ENCODE measurements at places on chromosomes 16 and 17.

GRCh38 chr17:77738751-77739531 lies 219.6 kb upstream of the TNRC6C start:
- DNase-seq: no peak

GRCh38 chr16:13332713-13333255 lies 431.4 kb downstream of the SHISA9 start:
- no peak for DNase-seq

- DNase-seq: no peak
Measured at GRCh38 chr17:15361151-15361550, 19.8 kb upstream of the TEKT3 start.

DNA sequence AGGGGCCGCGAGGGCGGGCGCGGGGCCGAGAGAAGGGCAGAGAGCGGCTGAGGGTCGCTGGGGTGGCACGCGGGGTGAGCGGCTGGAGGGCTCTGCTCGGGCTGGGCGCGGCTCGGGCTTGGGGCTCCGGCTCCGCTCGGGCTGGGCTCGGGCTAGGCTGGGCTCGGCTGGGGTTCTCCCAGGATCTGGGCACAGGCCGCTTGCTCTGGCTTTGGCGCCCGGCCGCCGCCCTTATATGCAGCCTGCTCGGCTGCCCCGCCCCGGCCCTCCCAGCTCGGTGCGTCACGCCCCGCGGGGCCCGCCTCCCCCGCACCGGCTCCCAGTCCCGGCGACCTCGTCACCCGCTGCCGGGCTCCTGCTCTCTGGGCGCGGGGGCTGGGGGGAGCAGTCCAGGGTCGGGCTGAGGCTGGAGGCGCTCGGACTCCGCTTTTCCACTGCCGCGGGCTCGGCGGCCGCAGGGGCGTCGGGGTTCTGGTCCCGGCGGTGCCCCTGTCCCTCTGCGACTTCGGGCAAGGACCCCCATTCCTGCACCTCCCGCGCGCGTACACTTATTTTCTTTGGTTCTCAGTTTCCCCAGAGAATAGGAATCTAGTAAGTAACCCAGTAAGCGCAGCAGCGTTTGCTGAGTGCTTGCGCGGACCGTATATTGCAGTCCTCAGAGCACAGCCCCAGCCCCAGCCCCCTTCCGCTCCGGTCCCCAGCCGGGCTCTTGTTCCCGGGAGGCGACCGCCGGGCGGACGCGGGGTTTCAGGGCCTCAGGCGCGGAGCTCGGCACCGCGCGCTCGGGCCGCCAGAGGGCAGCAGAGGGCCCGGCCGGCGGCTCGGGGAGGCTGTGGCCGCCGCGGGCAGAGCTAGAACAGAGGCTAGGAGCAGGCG lies at the start of gene RASD1:
TSS of gene RASD1 (minus strand) at position 207 of the 876 bp plus-strand sequence. CDS start 214 bp downstream, outside the sequence.
- DNase-seq: peak; percentile 68

DNA sequence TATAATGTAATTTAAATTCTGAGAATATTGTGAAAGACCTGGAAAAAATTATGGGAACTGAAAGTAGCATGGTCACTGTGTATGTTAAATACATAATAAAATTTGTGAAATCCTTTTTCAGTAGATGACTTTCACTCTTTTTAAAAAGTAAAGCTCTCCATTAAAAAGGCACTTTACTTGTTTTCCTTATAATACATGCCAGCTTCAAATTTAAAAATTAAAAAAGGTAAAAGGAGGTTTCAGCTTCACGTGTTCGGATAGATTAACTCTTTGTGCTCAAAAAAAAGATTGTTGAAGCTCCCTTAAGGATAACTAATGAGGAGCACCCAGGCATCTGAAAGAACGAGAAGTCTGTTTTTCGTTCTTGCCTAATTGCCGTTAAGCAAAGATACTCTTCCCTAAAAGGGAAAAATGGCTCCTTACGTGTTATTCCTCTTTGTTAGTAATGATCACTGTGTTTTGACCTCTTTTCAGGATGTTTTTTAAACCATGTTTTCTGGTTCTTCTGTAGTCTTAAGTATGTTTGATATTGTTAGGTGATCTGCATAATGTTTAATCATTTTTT lies 87.8 kb downstream of the TUBD1 start:
- no peak for DNase-seq

DNA sequence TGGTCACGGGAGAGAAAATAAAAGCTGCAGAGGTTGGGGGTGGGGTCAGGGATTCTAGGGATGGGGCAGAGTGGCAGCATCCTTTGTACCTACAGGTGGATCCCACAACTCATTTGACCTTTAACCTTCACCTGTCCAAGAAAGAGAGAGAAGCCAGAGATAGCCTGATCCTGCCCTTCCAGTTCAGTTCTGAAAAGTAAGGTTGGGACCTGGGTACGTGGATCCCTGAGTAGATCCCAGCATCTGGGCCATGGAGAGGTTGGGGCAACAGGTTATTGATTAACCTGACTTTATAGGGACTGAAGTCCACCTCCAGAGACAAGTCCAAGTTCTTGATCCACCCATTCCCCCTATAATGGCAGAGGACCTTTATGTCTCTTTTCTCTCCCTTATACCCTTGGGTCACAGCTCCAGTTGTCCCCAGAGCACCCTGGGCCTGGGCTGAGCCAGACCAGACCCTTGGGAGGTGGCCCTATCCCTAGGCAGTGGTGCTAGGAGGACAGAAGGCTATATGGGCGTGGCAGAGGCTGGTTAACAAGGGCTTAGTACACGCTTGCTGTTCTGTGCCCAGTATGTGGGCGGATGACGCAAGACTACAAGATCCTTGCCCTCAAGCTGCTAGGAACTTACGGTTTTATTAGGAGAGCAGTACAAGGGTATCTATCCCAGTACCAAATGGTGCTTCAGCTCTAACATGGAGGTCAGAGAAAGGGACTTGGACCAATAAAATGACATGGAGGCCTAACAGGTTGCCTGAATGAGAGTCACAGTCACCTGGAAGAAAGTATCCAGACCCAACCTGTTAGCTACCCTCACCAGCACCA lies 3.3 kb downstream of the CLDN7 start:
- DNase-seq: no peak

DNA sequence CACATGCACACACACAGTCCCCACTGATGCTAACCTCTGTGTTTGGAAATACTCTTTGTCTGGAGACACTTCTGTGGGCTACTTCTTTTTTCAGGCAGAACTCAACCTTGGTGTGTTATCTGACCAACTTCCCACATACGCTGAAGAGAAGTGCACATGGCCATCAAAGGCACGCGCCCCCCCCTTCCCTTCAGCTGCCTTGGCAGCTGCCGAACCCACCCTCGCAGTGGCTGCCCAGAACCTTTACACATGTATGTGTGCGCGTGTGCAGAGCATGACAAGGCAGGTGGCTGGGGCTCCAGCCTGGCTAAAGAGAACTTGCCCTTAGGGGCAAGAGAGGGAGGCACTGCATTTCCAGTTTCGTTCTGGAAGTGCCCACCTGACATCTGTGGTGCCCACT lies 3.9 kb downstream of the RAPGEFL1 start:
- DNase-seq: no peak

- peak; percentile 15 for DNase-seq
Measured at GRCh38 chr17:76076765-76077583, 2.0 kb upstream of the ZACN start.

DNA sequence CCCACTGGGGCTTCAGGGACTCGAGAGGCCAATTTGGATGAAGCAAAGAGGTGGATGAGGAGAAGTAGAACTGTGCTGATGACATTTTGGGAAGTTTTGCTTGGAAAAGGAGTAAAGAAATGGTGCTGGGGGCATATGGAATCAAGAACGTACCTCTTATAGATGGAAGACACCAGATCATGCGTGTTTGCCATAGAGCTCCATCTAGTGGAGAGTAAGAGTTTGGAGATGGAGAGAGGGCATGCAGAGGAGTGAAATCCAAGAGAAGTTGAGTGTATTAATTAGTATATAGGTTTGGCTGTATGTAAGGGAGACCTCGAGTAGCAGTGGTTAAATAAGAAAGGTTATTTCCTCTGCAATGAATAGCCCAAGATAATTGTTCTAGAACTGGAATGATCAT lies 56.0 kb downstream of the SHISA6 start:
- DNase-seq: no peak

GRCh38 chr16:71338193-71338592 lies 20.3 kb upstream of the CALB2 start:
- DNase-seq: no peak

DNA sequence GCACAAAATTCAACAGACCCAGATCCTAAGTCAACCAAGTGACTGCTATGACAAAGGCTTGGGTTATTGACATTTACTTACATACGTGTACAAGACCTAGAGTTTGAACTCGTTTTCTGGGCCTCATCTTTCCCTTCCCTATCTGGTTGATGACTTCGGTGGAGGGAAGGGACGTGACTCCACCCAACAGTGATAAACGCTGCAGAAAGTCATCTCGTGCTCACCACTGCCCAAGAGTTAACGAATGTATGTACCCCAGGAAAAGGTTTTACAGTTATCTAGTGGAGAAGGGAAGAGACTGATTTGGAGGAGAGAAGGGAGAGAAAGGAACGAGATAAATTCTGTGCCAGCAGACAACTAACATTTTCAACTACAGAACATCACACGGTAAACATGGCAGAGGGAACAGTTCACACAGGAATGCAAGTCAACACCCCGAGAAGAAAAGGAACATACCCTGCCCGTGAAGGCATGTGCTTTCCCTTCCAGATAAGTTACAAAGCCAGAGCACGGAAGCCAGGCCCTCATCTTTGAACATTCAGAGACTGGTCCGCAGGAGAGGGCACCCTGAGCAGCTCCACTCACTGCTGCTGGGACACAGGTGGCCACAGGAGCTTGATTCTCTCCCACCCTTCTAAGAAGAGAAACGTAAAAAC lies 13.9 kb upstream of the CYTH1 start:
- DNase-seq: no peak

- DNase-seq: no peak
Measured at GRCh38 chr16:9545522-9546437, 454.3 kb downstream of the HAPSTR1 start.

DNA sequence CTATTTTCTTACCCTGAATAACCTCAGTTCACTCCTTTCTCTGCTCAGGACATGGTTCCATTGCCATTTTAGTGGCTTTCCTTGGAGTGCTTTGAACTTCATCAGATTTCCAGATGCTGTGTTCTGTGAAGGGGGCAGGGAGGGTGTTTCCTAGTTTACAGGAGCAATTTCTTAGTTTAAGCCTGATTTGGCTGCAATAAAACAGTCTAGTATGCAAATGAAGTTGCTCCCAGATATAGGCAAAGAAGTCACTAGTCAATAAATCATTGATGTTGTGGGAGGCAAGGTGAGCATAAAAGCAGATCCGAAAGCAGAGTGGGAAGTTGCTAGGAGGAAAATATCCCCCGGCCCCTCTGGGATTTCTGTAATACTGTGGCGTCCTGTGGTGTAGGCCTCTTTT lies 202.3 kb downstream of the HS3ST4 start:
- no peak for DNase-seq

- DNase-seq: no peak
Measured at GRCh38 chr17:80732268-80732667, 187.6 kb downstream of the RPTOR start.

DNA sequence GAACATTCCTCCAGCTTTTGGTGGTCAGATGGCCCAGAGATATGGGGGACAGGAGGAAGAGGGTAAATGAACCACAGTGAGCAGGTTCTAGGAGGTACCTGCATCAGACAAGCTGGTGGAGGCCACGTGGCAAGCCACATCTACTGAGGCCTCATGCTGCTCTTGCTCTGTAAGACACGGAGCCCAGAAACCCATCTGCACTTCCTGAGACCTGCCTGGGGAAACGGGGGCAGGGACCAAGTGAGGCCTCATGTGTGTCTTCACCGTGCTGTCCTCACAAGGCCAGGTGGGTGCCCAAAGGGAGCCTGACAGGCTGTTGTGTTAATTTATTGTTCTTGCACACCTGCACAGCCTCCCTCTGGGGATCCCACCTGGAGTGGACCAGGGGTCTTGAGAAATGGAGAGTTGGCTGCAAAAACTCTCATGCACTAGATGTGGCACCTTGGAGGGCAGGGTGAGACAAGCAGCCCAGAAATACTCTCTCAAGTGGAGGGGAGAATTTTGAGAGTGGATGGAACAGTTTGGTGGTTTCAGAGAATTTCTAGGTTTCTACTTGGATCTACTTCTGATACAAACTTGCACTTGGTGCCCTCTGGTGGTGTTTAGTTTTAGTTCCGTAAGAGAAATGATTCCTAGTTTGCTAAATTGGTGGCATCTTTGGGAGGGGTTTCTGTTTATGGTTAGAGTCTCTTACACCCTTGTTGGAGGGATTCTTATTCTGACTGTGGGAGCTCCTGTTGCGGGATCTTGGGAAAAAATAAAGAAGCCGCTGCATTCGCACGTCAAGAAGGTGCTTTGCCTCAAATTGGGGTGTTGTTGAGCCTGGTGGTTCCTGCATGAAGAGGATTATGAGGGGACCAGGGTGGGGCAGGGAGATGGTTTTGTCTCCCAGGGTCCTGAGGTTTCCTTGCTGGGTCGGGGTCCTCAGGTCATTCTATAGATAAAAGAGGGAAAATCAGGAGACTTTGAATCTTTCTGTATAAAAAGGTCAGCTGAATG lies 47.5 kb downstream of the SLC6A2 start:
- DNase-seq: no peak

- DNase-seq: no peak
Measured at GRCh38 chr17:70137451-70138230, 31.7 kb upstream of the KCNJ2 start.

DNA sequence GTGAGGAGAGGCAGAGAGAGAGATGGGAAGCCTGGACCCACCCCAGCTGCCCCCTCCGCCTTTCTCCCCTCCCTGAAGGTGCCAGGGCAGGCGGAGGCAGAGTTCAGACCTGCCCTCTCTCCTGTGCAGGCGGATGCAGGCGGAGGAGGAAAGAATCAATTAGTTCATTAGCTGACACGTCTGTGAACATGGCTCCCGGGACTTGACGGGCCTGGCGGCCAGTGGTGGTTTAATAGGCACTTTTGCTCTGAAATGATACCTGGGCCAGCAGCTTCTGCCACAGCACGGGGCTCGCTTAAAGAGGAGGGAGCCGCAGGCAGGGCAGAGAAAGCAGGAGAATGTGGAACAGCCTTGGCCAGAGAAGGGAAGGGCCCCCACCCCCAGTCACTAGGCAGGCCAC lies 98.1 kb downstream of the SDK2 start:
- DNase-seq: no peak

DNA sequence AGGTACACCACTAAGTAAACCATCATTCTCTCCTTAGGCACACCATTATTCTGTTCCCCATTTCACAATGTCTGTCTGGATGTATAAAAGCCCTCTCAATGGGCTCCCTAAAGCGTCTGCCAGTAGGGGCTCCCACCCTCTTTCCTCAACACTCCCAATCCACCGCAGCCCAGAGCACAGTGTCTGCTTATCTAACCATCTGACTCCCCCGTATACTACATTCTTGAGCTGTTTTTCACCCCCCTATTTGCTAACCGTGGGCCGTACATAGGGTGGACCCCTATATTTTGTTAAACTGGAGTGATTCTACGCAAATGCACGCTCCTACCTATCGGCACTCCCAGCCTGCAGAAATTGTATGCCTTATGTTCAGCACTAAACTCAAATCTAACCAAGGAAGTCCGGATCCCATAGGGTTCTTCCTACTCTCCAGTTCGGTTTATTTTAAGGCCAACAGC lies 685 bp upstream of the PSMD3 start:
- peak; percentile 16 for DNase-seq

DNA sequence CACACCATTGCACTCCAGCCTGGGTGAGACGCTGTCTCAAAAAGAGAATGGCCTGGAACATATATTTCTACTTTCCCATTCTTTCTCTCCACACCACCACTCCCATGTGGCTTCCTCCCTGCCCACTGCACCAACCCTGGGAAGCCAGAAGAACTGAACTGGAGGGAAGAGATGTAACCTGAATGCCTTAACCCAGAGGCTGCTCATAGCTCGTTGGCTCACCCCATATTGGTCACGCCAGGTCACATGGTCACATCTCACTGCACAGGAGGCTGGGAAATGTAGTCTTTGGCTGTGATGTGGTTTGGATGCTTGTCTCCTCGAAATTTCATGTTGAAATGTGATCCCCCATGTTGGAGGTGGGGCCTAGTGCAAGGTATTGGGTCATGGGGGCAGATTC lies 5.9 kb upstream of the DNAH17 start:
- no peak for DNase-seq
